H9 (cell line): ENCODE measurements at places on chromosomes 2 and 18. TPM values are rescaled to one million over a fixed set of nuclear protein-coding genes. Genes with fewer than 3 reads are reported as not detected.

DNA sequence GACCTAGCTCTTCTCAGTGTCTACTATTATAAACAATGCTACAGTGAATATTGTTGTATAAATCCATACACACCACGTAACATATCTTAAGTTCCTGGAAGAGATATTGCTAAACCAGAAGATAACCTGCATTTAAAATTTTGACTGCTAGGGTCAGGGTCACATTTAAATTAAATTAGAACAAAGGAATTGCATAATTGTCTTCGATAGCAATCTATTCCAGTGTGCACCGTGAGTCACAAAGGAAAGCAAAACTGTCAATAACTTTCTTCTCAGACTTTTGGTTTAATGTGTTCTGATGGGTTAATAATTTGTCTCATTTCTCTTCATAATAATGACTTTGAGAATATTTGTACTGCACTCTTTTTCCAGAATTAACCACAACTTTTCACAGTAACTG is 4.2 kb downstream of the GEN1 start:
- H3K36me3 ChIP-seq: peaks cover 7% of the 10 kb centered on the region; the same call in 2 of the 3 replicates
- H3K27me3 ChIP-seq: no peaks in the 10 kb centered on the region
- H3K4me1 ChIP-seq: no peaks in the 10 kb centered on the region; the same call in 1 of the 2 replicates
- H3K4me3 ChIP-seq: no peak overlapping the region
- H3K27ac ChIP-seq: no peak overlapping the region
- no peak for DNase-seq

DNA sequence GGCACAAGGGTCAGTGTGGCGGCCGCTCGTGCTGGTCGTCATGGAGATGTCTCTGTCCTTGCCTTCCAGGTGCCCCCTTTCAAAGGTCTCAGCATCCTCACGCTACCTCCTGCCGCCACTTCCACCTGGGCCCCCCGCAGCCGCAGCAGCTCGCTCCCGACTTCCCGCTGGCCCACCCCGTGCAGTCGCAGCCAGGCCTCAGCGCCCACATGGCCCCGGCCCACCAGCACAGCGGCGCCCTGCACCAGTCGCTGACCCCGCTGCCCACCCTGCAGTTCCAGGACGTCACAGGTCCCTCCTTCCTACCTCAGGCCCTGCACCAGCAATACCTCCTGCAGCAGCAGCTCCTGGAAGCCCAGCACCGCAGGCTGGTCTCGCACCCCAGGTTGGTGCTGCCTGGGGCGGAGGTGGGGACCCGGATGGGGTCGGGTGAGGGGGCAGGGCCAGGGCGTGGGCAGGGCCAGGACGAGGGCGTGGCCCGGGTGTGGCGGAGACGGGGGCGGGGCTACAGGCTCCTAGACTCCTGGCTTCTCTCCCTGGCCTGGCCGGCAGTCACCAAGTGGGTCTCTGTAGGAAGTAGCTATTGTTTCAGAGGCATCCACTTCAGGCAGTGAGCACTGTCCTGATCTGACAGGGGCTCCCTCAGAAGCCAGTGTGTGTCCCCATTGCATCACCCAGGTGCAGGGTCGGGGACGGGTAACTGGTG is 223.7 kb downstream of the LOXHD1 start:
- no peaks in the 10 kb centered on the region for H3K27me3 ChIP-seq
- H3K4me3 ChIP-seq: peak overlapping the region; percentile 66
- no peak overlapping the region for H3K27ac ChIP-seq
- H3K4me1 ChIP-seq: peaks cover 3% of the 10 kb centered on the region; the same call in 1 of the 2 replicates
- H3K36me3 ChIP-seq: no peaks in the 10 kb centered on the region

The IL36RN gene
- total RNA-seq: not detected in 2 replicates

DNA sequence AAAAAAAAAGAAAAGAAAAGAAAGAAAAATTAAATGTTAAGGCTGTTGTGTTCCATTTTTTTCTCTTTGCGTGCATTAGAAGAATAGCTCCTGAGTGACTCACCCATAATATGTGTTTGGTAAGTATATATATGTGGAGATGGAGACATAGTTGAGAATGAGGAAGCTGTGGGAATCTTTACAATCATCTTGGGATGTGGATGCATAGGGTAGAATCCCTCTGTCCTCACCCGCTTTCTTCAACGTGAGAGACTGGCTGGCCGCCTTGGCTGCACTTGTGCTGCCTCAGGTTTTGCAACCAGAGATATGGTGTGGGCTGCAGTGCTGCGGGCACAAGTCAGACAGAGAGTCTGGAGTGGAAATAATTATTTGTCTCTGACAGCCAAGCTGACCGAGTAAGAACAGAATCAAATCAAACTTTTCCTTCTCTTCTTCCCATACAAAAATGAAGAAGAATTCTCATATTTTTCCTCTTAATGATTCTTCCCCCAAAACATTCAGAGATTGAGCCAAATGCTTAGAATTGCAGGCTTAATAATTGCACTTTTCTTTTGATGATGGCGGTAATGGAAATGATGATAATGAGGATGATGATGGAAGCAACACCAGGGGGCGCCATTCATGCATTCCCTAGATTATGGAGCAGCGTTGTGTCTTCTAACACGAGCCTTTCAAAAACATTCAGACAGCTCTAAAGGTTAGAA is 48.5 kb downstream of the SERPINB7 start:
- H3K27ac ChIP-seq: no peak overlapping the region
- no peaks in the 10 kb centered on the region for H3K27me3 ChIP-seq
- H3K36me3 ChIP-seq: no peaks in the 10 kb centered on the region
- no peak for DNase-seq
- no peak overlapping the region for H3K4me3 ChIP-seq

DNA sequence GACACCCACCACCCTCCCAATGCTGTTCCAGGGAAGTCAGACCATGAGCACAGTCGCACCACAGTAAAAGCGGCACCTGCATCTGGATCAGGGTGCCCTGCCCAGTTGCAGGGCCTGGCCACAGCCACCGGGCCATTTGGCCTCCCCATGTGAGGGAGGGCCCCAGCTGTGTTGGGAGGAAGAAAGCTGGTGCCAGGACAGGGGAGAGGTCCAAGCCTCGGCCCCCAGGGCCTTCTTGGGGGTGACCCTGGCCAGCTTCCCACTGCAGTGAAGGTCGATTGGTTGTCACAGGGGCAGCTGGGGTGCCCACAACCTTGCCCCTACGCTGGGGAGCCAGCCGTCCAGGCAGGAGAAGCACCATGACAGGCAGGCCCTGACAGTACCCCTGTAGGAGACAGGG is 183.2 kb upstream of the RAB6C start:
- H3K27ac ChIP-seq: no peak overlapping the region
- 0 out of 2 replicates have a peak, but pooled peaks cover 2% of the 10 kb centered on the region for H3K4me1 ChIP-seq
- H3K36me3 ChIP-seq: no peaks in the 10 kb centered on the region
- no peaks in the 10 kb centered on the region for H3K27me3 ChIP-seq

- H3K4me3 ChIP-seq: no peak overlapping the region
- no peak for DNase-seq
- H3K4me1 ChIP-seq: no peaks in the 10 kb centered on the region
- H3K36me3 ChIP-seq: no peaks in the 10 kb centered on the region
Measured at GRCh38 chr2:144679942-144680341, 160.0 kb upstream of the ZEB2 start.

The CYP20A1 gene
- 21.9 and 23.5 TPM in 2 replicates for total RNA-seq

GRCh38 chr2:158202161-158202815 is 100.6 kb downstream of the UPP2 start:
- no peak overlapping the region for H3K27ac ChIP-seq
- no peaks in the 10 kb centered on the region for H3K27me3 ChIP-seq
- no peaks in the 10 kb centered on the region for H3K36me3 ChIP-seq
- H3K4me1 ChIP-seq: no peaks in the 10 kb centered on the region

DNA sequence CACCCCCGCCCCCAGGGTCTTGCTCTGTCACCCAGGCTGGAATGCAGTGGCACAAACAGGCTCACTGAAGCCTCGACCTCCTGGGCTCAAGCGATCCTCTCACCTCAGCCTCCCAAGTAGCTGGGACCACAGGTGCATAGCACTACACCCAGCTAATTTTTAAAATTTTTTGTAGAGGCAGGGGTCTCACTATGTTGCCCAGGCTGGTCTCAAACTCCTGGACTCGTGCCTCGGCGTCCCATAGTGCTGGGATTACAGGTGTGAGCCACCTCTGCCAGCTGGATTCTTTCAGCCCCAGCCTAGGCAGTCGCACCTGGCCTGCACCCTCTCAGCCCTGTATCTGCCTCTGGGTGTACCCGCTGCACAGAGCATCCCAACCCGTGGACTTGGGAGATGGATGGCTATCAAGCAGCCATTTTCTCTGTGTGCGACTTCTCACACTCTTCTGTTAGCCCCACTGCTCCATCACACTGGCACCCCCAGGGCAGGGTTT is 166.4 kb upstream of the HAAO start:
- no peak overlapping the region for H3K4me3 ChIP-seq
- no peak overlapping the region for H3K27ac ChIP-seq
- H3K36me3 ChIP-seq: no peaks in the 10 kb centered on the region
- H3K4me1 ChIP-seq: peaks cover 5% of the 10 kb centered on the region; the same call in 1 of the 2 replicates
- no peaks in the 10 kb centered on the region for H3K27me3 ChIP-seq

DNA sequence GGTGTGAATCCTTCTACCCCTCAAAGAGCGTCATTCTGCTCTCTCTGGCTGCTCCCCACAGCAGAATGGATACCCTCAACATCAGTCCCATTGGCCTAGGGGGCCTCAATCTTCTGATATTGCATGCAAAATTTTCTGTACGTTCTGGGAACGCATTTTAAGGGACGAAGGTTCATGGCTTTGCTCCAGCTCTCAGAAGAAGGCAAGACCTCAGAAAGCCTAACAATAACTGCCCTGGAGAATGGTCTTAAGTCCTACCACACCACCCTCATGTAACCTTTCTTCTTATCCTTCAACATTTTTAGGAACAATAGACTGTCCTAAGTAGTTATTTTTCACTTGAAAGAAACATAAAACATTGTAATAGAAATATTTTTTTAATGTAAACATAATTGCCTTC is 212.6 kb downstream of the PRKCE start:
- H3K27me3 ChIP-seq: no peaks in the 10 kb centered on the region
- no peaks in the 10 kb centered on the region for H3K4me1 ChIP-seq
- no peak overlapping the region for H3K27ac ChIP-seq
- DNase-seq: no peak
- no peaks in the 10 kb centered on the region for H3K36me3 ChIP-seq

The SH3RF3 gene
- 0.46 TPM in 2 replicates for total RNA-seq

The EVX2 gene
- total RNA-seq: not detected in 2 replicates

DNA sequence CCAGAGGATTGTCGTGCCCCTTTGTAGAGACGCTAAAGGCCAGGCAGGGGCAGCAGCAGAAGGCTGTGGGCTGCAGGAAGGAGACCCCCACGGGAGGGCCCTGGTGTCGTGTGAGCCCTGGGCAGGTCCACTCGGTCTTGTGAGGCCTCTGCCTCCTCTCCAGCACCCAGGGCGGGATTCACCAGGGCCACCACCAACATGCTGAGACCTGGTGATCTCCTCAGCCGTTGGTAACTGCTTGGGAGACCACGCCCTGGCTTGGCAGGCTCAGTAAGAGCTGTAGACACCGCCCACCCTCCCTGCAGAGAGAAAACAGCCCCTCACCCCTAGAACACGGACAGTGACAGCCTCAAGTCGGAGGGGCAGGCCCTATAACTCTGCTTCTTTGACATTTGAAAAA is 21.1 kb downstream of the MBP start:
- DNase-seq: no peak
- H3K4me1 ChIP-seq: peaks cover 10% of the 10 kb centered on the region
- H3K27ac ChIP-seq: no peak overlapping the region

- H3K27ac ChIP-seq: no peak overlapping the region
- H3K27me3 ChIP-seq: peaks cover 2% of the 10 kb centered on the region; the same call in 1 of the 2 replicates
- H3K36me3 ChIP-seq: no peaks in the 10 kb centered on the region; the same call in 2 of the 3 replicates
- H3K4me1 ChIP-seq: peaks cover 8% of the 10 kb centered on the region; the same call in 1 of the 2 replicates
- peak overlapping the region; percentile 70 for H3K4me3 ChIP-seq
Measured at GRCh38 chr2:96762529-96763311, 2.0 kb downstream of the CNNM4 start.

GRCh38 chr2:142803158-142803557 is 74.3 kb upstream of the KYNU start:
- no peaks in the 10 kb centered on the region for H3K4me1 ChIP-seq
- no peak overlapping the region for H3K27ac ChIP-seq
- no peaks in the 10 kb centered on the region for H3K27me3 ChIP-seq
- DNase-seq: no peak
- H3K4me3 ChIP-seq: no peak overlapping the region

The UGT1A4 gene
- not detected in 2 replicates for total RNA-seq

The RAB6D gene
- total RNA-seq: 0.18 TPM in 1 of 2 replicates, not detected in the other

GRCh38 chr18:3995476-3996102 is 459.5 kb downstream of the DLGAP1 start:
- H3K36me3 ChIP-seq: no peaks in the 10 kb centered on the region
- peak; percentile 53 for DNase-seq
- no peaks in the 10 kb centered on the region for H3K27me3 ChIP-seq
- no peak overlapping the region for H3K27ac ChIP-seq

DNA sequence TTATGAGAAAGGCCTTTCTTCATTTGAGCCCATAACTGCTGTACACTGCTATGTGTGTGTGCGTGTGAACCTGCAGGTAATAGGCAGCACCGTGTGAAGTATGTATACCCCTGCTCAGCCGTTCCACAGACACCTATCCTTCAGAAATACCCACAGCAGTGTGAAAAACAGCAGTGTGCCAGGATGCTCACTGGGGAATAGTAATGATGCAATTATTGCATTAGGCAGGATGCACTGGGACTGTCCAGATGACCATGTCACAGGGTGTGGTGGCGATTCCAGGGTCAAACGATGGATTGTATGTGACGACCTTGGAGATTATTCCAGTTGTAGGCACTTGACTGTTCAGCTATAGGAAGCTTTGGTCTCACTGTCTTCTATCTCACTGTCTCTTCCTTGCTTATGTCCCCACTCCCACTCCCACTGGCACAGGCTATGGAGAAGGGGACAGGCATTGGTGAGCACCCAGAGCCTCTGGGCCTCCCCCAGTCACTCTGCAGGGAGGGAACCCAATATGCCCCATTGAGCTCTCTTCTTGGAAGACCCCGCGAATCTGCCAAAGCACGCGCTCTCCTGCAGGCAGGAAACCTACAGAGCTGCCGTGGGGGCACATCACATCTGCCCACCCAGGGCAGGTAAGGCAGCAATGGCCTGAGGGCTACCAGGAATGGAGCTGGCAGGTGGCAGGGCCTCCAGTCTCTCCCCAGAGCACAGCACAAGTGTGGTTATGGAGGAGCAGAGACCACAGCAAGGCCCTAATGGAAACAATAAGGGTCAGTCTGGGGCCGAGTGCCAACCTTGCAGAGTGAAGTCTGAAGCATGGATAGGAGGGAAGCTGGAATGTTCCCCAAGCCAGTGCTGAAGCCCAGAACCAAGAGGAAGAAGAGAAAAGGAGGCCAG is 518.9 kb upstream of the RAB6C start:
- no peaks in the 10 kb centered on the region for H3K36me3 ChIP-seq
- H3K4me3 ChIP-seq: no peak overlapping the region
- H3K27me3 ChIP-seq: no peaks in the 10 kb centered on the region
- H3K4me1 ChIP-seq: no peaks in the 10 kb centered on the region
- no peak for DNase-seq
- H3K27ac ChIP-seq: no peak overlapping the region
